Renal cortex interstitium (tissue), 15 donors: ENCODE measurements at places on chromosomes 13 and 19. TPM values are rescaled to one million over a fixed set of nuclear protein-coding genes. Genes with fewer than 3 reads are reported as not detected.

The MAST1 gene
- 1.0 TPM for polyA plus RNA-seq

The C2CD4C gene
- 2.0 TPM for polyA plus RNA-seq

The KDM4B gene
- polyA plus RNA-seq, result 31.7 TPM

The TMEM221 gene
- 4.1 TPM for polyA plus RNA-seq

The ZNF426 gene
- 25.0 TPM for polyA plus RNA-seq

The CEBPA gene
- 3.0 TPM for polyA plus RNA-seq

The MADCAM1 gene
- polyA plus RNA-seq, result 3.4 TPM

The HSPBP1 gene
- polyA plus RNA-seq, result 23.2 TPM

The CYP4F2 gene
- polyA plus RNA-seq, result 0.53 TPM

The ABCC4 gene
- polyA plus RNA-seq, result 17.5 TPM

The SLAIN1 gene
- 18.5 TPM for polyA plus RNA-seq

The WDR87 gene
- 0.02 TPM for polyA plus RNA-seq

The SHANK1 gene
- polyA plus RNA-seq, result 5.5 TPM

The SELENOV gene
- polyA plus RNA-seq, result 9.6 TPM

The CERS1 gene
- 4.5 TPM for polyA plus RNA-seq

The ZNF490 gene
- 4.4 TPM for polyA plus RNA-seq

The EDDM13 gene
- 1.5 TPM for polyA plus RNA-seq

The ZNF763 gene
- 9.1 TPM for polyA plus RNA-seq

The LONP1 gene
- 75.0 TPM for polyA plus RNA-seq

The TNNI3 gene
- 3.7 TPM for polyA plus RNA-seq

The ZNF724 gene
- 5.0 TPM for polyA plus RNA-seq

The UHRF1 gene
- 47.1 TPM for polyA plus RNA-seq

The PSG2 gene
- not detected for polyA plus RNA-seq

The NLRP12 gene
- 0.29 TPM for polyA plus RNA-seq

The KASH5 gene
- 0.14 TPM for polyA plus RNA-seq

The ENOX1 gene
- polyA plus RNA-seq, result 11.1 TPM

The KCNJ14 gene
- 1.3 TPM for polyA plus RNA-seq

The ZGLP1 gene
- 9.7 TPM for polyA plus RNA-seq

The CLDN10 gene
- 96.0 TPM for polyA plus RNA-seq

The PCDH17 gene
- polyA plus RNA-seq, result 15.9 TPM

The SCGB2B2 gene
- polyA plus RNA-seq, result 1.1 TPM

The ZNF581 gene
- polyA plus RNA-seq, result 22.5 TPM

The ETV2 gene
- 1.6 TPM for polyA plus RNA-seq

The RASL11A gene
- polyA plus RNA-seq, result 25.1 TPM

The ADGRE1 gene
- 0.06 TPM for polyA plus RNA-seq

The HCST gene
- polyA plus RNA-seq, result 5.3 TPM

The TECR gene
- polyA plus RNA-seq, result 151 TPM

The ACER1 gene
- 0.23 TPM for polyA plus RNA-seq

The TGFBR3L gene
- polyA plus RNA-seq, result 0.33 TPM

The CPT1C gene
- polyA plus RNA-seq, result 12.8 TPM

The ARRDC5 gene
- polyA plus RNA-seq, result 0.09 TPM

The CEACAM16 gene
- polyA plus RNA-seq, result not detected

The PTGER1 gene
- polyA plus RNA-seq, result 13.3 TPM

The ZNF66 gene
- 5.7 TPM for polyA plus RNA-seq

The CLEC17A gene
- 0.16 TPM for polyA plus RNA-seq

The HNRNPA1L2 gene
- polyA plus RNA-seq, result 22.9 TPM

The ERICH6B gene
- 0.96 TPM for polyA plus RNA-seq
